Osteocyte (in vitro differentiated cells): ENCODE measurements at places on chromosomes 3 and 15. TPM values are rescaled to one million over a fixed set of nuclear protein-coding genes. Genes with fewer than 3 reads are reported as not detected.

DNA sequence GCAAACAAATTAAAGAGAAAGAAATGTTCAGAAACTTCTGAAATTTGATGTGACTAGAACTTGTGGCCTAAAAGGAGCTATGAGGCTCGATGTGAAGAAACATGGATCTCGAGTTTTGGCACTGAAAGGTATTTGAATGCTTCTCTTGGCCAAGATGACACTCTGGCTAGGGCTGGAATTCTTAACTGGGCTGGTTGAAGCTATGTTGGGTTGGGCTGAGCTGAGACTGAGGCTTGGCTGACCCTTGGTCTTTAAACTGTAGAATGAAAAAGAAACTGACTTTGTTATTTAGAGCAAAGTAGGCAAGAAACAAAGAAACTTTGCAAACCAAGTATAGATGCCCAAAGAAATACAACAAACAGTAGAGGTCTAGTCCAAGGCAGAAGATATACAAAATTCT is 28.1 kb upstream of the CLDN16 start:
- DNase-seq, result no peak

DNA sequence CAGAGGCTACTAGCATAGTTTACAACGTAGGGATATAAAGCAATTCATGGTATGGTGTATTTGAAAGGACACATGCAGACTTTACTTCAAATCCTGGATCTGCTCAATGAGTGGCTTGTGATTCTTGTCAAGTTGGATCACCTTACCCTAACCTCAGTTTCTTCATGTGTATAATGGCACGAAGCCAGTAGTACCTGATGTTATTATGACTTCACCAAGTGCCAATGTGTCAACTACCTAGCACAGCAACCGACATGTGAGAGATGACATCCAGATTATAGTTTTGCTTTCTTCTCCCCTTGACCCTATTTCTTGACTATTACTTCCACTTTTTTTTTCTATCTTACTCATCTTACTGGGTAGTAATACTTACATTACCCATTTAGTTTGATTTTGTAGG is 304.5 kb downstream of the RBMS3 start:
- DNase-seq, result no peak

DNA sequence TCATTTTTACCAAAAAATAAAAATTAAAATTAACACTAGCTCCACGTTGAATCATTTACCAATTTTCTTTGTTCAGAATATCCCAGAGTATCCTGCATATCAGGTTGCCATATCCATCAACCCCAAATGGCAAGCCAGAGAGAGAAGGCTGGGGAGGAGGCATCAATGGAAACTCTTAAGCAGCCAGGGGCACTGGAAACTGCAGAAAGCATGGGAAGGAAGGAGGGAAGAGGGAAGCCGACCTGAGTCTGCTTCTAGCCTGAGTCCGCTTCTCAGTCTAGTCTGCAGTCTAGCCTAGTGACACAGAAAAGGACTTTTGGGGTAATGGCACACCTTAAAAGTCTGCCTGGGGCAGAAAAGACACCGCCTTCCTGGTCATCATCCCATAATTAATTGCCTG is 1.6 kb upstream of the MTHFS start:
- DNase-seq, result no peak

DNA sequence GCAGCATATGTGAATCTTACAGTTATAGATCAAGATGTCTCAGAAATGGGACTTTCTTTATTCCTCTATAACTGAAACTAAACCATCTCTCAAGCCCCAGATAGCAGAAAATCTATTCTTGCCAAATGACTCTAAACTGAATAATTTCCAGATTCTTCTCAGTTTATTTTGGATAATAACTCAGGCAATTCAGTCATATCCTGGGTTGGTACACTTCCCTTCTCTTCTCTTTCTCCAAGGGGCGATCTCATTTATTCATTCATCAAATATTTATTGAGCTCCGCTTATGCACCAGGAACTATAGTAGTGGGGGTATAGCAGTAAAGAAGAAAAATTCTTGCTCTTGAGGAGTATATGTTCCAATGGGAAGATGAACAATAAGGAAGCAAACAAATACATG is 13.5 kb upstream of the PCOLCE2 start:
- no peak for DNase-seq

SLC24A5 gene
- not detected in 2 replicates for total RNA-seq

ROBO2 gene
- total RNA-seq, result 18.4 and 19.0 TPM in 2 replicates
